ENCODE measurements at places on chromosomes 3 and 15.

DNA sequence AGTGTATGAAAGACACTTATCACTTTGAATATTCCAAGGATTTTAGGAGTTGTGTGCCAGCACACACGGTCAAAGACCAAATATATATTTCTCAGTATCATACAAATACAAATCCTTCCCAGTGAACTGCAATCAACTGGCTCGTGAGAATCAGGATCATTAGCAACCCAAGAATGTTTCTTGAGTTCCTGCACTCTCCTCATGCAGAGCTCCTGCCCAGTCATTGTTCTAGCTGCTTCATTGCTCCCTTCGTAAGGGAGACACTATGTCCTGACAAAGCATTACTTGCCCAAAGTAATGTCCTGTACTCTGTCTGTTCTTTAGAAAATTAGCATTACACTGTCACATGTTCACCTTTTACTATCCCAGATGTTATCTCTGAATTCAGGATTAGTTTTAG is 92.0 kb upstream of the SLC4A7 start:
- DNase-seq = no peak

DNA sequence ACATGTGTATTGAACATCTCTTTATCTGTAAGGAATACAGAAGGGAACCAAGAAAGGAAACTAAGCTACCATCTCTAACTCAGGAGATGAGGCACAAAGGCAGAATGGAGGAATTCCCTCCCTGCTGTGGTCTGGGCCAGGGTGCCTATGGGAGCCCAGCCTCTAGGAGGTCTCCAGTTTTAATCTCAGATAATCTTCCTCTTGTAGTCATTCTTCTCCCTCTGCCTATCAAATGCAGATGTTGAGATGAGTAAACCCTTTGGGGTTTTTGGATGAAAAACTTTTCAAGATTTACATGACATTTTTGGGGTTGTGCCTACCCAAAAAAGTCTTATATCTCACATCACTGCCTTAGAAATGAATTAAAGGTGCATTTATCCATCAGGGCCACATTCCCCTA is 23.3 kb downstream of the SCG5 start:
- DNase-seq = no peak

GRCh38 chr3:145022447-145022846 is 1050.8 kb downstream of the DIPK2A start:
- no peak for DNase-seq

DNA sequence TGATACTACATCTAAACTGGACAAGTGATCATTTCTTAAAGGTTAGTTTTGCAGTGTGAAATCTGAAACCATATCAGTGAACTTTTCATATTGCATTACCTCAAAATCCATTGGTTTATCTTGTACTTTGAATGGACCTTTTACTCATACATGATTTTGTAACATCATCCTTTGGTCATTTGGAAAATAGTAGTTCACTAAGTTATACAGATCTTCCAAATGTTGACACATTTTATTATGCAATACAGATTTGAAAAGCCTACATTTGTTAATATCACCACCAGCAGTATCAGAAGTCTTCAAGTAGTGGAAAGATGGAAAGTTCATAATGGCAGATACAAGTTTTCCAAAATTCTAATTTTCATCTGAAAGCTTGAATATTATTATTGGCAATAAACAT is 64.0 kb upstream of the CDV3 start:
- DNase-seq = no peak

GRCh38 chr3:139745831-139746230 is 68.1 kb upstream of the NMNAT3 start:
- no peak for DNase-seq

DNA sequence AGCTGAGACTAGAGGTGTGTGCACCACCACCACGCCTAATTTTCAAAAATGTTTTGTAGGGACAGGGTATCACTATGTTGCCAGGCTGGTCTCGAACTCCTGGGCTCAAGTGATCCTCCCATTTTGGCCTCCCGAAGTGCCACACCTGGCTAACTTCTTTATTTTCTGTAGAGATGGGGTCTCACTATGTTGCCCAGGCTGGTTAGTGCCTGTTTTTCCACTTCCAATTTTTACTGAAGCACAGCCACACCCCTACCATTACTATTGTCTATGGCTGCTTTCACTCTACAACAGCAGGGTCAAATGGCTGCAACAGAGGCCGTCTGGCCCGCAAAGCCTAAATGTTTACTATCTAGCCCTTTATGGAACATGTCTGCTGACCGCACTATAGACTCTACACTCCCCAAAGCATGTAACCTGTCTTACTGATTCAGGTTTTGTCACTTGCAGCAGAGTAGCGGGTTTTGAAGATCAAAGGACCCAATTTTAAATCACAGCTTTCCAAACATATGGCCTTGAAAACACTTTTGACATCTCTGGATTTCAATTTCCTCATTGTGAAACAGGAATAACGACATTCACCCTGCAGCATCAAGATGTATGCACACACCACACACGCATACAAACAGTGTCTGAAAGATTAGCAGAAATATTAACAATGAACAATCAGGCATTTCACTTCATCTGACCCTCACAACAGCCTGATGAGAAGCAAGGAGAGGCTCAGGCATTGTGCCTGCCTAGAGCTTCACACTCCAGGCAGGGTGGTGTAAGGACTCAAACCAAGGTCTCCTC is 46.1 kb downstream of the SCAP start:
- no peak for DNase-seq

DNA sequence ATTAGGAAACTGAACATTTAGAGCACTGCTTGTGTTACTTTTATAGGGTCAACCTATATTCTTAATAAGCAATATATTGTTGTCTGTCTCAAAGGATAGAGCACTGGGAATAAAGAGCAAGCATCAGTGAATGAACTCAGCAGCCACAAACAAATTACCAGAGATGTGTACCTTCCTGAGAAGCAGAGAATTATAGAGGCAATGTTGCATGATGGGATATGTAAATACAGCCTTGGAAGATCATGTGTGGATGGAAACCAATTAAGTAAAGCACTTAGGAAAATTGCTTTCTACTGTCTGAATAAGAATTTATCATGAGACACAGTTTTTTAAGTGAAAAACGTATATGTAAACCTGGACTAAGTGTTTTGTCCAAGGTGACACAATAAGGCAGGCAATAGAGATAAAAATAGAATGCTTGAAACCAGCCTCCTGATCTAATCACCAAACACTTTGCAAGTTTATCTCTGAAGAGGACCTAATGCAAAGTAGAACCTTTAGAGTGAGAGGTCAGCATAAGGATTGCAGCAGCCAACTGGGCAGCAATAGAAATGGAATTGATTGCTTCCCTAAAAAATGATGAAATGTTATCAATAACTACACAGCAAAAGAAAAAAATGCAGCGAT is 848.0 kb downstream of the TUSC7 start:
- no peak for DNase-seq

DNA sequence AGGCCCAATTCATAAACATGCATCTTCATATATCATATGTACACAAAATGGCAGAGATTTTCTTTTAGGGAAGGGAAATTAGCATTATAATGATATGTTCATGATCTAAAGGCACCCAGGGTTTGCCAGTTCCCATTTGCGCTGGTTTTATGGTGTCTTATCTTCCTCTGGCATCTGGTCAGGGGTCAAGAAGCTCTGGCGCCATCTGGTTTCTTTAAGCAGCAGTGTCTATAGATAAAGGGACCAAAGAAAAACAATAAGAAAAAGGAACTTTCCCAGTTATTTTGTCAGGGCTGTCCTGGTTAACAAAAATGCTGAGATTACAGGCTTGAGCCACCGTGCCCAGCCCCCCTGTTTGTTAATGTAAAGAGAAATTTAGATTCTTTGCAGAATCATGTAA is 3.3 kb upstream of the DCP1A start:
- DNase-seq = no peak

DNA sequence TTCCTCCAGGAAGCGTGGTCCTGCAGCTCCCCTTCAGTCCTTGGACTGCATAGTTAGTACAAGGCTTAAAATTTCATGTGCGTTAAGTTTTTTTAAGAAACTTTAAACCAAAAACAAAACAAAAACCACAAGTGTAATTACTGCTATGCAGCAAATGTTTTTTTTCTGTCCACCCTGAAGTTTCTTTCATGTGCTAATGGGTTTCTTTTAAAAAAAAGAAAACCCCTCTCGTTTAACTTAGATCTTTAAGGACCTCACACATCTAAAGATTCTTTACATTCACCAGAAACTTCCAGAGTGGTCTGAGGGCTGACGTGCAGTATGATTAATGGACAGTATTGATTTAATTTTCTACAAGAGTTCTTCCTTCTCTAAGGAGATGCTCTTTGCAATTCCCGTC is 72.0 kb upstream of the PYGO1 start:
- no peak for DNase-seq

DNA sequence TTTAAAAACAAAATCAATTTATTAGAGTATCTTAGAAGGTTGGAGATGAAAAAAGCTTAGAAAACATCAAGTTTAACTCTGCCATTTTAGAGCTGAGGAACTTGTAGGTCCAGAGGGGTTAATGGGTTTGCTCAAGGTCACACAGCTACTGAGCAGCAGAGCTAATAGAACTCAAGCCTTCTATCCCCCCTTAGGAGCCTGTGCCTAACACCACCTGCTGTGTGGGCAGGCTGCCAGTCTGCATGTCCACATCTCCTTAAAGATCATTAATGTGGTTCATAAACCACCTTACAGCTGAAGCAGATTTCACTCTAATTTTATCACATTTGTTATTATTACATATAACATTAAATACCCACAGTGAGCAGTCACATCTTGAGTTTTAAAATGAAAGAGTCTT is 14.1 kb upstream of the SLC35G2 start:
- no peak for DNase-seq

- no peak for DNase-seq
These were observed 35.7 kb downstream of the CDCP1 start for GRCh38 chr3:45110509-45110833.

DNA sequence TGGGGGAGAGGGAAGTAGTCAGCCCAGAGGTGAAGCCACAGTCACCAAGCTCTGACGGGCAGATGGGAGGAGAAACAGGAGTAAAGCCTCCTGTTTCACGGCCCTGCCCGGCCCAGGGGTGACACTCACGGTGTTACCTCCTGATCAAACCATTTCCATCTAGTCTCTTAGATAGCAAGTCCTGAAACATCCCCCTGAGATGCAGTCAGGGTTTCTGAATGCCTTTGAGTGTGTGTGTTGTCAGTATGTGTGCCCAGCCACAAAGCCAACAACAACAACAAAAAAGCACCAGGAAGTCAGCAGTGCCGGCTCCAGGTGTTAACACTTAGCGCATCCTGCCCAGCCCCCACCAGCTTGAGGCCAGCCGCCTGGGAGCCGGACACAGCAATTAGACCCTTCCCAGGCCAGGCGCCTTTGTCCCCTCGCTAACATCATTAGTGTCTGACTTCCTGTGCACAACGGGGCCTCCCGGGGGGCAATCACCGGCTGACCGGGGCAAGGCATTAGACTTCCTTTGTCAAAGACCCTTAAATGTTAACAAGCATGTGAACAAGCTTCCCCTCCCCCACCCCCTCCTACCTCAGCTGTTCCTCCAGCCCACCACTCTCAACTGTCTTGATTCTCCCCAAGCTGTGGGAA is 34.5 kb downstream of the IL17RD start:
- no peak for DNase-seq

DNA sequence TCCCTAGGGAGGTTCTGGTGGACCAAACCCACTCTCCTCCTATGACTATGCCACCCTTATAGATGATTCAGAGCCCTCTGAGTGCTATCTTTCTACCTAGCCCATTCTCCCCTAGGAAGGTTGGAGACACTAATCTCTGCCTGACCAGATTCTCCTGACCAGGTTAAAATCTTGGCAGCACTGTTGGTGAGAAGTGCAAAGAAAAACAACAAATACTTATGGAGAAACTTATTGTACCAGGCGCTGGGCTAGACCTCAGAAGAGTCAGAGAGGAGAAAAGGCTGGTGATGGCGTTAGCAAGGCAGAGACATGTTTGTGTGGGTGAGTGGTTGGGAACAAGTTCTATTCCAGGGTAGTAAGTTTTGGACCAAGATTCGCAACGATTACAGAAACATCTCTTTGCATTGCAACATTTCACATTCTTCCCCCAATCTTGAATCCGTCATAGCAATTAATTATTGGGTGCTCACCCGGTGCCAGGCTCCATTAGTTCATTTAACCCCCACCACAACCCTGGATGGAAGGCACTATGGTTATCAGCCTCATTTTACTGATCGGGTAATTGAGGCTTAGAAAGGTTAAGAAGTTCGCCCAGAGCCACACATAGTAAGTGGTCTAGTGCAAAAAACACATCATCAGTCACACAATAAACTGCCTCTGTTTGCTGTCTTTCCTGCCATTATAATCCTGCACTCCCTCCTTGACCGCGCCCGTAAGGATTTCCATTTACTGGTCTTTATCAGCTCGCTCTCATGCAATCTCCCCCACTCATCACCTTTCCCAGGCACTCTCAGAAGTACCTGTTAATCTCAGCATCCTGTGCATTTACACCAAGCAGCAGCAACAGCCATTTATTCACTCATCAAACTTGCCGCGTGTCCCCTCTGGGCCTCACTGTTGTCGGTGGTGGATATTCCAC is 655 bp upstream of the TSPAN3 start:
- DNase-seq = no peak

DNA sequence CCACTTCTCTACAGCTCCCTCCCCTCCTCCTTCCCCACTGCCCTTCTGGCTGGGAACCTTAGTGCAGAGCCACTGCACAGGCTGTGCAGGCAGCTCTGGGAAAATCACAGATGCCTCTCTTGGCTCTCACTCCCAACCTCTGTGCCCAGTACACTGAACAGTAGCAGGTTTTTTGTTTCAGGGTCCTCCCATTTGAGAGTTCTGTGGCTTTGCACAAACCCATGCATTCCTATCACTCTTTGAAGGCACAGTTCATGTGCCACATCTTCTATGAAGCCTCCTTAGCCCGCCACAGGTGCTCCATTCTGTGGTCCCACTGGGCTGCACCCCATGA is 103.9 kb downstream of the SNRK start:
- no peak for DNase-seq

GRCh38 chr3:171347301-171348039 is 112.7 kb downstream of the TNIK start:
- no peak for DNase-seq

DNA sequence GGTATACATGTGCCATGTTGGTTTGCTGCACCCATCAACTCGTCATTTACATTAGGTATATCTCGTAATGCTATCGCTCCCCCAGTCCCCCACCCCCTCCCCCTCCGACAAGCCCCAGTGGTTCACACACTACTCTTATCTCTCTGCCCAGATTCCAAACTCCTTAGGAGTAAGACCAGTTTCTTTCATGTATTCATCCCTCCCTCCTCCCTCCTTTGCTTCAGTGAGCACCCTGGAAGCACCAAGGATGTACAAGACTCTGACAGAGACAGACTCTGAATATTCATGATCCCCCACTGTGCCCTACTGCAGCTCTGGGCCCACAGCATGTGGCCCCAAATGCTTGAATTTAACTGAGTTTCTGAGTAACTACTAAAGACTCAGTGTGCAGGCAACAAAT is 113.8 kb upstream of the RAD18 start:
- DNase-seq = no peak

DNA sequence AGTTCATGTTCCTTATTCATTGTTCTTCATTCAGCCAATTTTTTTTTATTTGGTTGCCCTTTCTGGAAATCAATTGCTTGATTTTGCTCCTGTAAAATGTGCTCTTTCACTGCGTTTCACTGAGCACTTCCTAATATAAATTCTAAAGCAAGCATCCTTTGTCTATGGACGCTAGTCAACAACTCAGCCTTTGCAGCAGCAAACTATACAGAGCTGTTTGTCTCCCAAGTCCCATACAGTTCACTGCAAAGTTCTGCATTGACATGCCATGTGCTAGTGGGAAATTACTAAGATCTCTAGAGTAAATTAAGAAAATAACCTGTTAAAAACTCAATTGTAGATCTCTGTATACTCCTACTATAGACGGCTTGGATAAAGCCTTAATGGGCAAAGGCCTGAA is 130.1 kb upstream of the BHLHE40 start:
- DNase-seq = no peak
